Gastrocnemius medialis (tissue), 4 donors: ENCODE measurements at places on chromosomes 3 and 15.

GRCh38 chr3:43764471-43764870 lies 73.7 kb downstream of the ABHD5 start:
- no peak for DNase-seq

- no peak for DNase-seq
Measured at GRCh38 chr3:109313061-109313460, 3.3 kb downstream of the DPPA2 start.

DNA sequence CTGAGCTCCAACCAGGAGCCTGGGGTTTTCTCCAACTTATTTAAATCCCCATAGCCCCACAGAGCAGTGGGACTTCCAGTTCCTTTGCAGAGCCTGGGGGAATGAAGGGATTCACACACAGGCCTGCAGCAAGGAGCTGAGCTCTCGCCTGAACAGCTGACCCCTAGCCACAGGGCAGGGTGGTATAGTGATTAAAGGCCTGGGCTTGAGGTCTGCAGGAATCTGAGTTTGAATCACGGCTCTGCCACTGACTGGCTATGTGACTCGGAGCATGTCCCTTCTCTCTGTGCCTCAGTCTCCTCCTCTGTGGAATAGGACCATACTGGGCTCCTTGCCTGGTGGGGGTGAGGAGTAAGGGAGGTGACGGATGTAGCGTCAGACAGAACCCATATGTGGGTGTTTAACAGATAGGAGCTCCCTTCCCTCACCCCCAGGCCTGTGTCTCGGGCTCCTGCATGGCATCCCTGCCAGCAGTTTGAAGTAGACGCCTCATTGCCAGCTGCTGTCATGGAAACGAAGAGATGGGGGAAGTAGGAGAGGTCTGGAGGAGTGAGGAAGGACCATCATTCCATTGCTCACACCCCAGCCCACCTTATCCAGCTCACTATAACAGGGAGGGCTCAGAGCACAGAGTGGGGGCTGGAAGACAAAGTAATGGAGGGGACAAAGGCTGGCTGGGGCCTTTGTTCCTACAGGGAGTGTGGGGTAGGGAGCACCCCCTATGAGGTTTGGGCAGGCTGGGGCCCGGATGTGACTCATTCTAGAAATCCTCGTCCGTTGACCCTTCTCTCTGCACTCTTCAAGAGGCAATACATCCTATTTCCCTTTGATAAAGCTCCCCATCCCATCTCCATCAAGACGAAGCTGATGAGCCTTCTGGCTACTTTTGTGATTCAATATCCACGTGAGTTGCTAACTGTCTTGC lies 14.8 kb downstream of the HRH1 start:
- DNase-seq: no peak

- DNase-seq: no peak
Measured at GRCh38 chr15:66614456-66614855, 48.7 kb upstream of the LCTL start.

- no peak for DNase-seq
Measured at GRCh38 chr15:96342406-96343112, 12.1 kb downstream of the NR2F2 start.

- no peak for DNase-seq
Measured at GRCh38 chr3:14405360-14406238, 3.2 kb downstream of the SLC6A6 start.

- no peak for DNase-seq
Measured at GRCh38 chr3:172065967-172066762, 26.8 kb downstream of the FNDC3B start.

DNA sequence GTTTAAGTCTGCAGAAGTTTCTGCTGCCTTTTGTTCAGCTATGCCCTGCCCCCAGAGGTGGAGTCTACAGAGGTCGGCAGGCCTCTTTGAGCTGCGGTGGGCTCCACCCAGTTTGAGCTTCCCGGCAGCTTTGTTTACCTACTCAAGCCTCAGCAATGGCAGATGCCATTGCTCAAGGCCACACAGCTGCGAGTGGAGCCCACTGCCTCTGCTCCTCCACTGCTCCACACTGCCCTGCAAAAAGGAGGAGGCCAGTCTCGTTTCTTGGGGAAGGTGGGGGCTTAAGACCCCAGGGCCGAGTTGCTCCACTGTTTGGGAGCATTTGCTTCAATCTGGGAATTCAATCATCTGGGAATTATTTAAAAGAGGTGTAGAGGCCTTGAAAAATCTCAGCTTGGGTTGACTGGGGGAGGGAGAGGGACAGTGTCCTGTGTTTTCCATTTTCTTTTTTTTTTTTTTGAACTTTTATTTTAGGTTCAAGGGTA lies 144.6 kb upstream of the MEF2A start:
- DNase-seq: no peak
